ENCODE measurements at places on chromosomes 7 and 10. TPM values are rescaled to one million over a fixed set of nuclear protein-coding genes. Genes with fewer than 3 reads are reported as not detected.

Gene RNF32
- total RNA-seq: 3.4 TPM

Gene MBL2
- total RNA-seq: not detected

Gene DNAJC12
- 4.1 TPM for total RNA-seq

DNA sequence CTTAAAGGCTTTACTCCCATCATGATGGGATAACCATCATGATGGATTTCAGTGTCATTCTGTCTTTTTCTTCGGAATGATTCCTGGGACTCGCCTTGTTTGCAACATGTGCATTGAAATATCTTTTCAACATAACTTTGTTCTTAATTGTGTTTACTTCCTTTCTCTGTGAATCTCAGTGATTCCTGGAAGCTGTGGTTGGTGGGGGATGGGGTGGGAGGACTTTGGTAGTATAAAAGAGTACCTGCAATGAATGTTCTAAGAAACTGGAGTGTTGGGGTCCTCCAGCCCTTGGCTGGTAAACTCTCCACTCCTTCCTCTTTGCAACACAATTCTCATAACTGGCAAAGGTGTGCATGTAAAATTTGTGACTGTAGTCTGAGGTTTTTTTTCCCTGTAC, 11.5 kb upstream of the SH2D4B start:
- DNase-seq: no peak

DNA sequence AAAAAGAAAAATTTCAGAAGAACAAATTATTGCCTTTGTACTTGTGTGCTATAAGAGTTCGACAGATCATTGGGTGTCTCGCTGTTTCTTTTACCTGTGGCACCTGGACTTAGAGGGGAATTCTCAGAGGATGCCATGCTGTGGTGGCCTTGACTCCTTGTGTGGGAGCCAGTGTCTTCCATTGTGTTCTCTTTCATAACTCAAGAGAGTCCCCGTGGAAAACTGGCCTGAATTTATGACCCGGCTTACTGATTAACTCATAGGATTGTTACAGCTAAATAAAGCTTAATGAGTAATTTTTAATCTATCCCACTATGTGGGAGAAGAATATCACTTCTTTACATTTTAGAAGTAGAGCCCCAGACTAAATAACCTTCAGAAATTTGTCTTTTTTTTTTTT, 54.5 kb downstream of the UBE3C start:
- DNase-seq: no peak

- no peak for DNase-seq
Observed at GRCh38 chr10:125722811-125723210, 3.3 kb downstream of the EDRF1 start.
